ENCODE measurements at places on chromosomes 2 and 18.

GRCh38 chr2:236353594-236353942, 89.4 kb upstream of the ASB18 start:
- DNase-seq = no peak

- DNase-seq = no peak
Observed at GRCh38 chr2:148615381-148615841, 29.1 kb upstream of the EPC2 start.

GRCh38 chr18:2486426-2486825, 84.9 kb downstream of the METTL4 start:
- peak; percentile 74 for DNase-seq

DNA sequence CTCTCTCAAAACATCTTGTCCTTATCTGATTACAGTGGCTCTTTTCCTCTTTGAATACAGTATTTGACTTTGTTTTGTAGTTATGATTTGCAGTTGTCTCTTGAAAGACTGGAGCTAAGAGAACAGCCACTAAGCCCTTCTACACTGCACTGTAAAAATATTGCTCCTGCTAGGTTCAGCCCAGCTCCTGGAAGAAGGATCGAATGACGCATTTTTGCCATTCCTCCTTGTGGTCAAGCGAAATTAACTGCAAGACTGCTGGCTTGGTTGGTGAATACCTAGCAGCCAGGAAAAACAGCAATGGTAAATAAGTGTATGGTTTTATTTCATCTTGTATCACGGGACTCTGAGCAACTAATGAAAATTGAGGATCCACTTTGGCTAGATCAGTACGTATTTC, 407.8 kb upstream of the CDH2 start:
- DNase-seq = peak; percentile 93

- DNase-seq = no peak
Observed at GRCh38 chr2:36541891-36542595, 55.9 kb downstream of the FEZ2 start.

- no peak for DNase-seq
Observed at GRCh38 chr2:28377195-28377816, 15.4 kb upstream of the FOSL2 start.

GRCh38 chr18:74477771-74478170, 18.4 kb upstream of the CNDP2 start:
- DNase-seq = no peak

DNA sequence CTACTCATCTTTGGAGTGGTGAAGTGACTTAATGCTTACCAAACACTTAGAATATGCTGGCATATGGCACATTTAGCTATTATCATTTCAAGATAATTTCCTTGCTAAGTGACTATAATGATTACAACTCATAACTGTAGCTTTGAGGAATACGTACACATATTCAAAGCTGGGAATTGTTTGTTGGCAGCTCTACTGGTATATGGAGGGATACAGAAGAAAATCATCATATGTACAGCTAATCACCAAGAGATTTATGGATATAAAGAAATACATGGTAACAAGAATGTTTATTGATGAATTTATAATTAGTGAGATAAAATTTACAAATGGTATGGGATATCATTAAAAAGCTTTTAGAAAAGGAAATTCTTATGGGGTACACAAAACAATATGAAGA, 207.2 kb downstream of the GALNT13 start:
- no peak for DNase-seq

- DNase-seq = no peak
Observed at GRCh38 chr2:96156011-96156820, 11.0 kb upstream of the DUSP2 start.

DNA sequence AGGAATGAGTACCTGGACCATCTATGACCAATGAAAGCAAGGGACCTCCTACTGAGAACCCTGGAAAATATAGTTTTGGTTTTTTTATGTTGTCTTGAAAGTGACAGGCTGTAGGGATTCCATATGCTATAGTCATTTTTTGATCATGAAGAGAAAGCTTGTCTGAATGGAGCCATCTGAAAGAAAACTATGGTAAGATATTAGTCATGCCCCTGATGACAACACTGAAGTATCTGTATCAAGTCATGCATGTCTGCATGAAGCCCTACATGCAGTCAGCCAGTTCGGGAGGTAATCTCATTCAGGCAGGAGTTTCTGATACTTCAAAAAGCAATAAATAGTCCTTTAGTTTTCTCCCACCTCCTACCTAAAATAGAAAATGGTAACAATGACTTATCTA, 1042.0 kb downstream of the DPP10 start:
- no peak for DNase-seq

DNA sequence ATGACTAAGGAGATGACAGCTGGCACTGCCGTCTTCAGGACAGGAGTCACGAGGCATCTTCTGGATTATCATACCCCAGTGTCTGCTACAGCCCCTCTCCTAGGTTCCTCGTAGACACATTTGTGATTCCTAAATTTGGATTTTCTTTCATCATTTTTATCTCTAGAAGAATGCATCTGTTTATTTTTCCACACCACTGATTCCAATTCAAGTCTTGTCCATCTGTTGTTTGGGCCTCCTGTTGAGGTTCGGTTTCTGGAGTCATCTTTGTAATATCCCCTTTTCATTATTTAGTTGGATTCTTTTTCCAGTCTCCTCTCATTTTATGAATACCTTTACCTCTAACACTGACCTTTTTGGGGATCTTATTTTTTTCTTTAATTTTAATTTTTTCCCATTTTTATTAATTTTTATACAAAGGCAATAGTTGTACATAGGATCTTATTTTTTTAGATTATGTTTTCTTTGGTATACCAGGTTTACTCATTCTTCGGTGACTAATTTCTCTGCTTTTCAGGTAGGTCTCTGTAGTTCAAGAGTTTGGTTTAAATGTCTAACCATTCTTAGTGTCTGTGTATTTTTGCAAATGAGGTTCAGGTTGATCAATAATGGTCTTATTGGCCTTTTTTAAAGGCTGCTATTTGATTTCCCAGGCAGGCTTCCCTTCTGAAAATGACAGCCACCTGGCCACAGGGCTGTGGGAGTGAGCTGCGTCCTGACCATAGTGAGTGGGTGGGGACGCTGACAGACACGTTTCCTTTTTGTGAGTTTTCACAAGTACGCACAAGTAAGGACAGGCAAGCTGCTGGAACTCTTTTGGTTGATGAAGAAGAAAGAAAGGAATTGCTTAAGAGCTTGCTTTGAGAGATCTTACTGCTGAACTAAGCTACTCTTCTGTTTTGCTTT, 34.5 kb downstream of the FARP2 start:
- DNase-seq = no peak

DNA sequence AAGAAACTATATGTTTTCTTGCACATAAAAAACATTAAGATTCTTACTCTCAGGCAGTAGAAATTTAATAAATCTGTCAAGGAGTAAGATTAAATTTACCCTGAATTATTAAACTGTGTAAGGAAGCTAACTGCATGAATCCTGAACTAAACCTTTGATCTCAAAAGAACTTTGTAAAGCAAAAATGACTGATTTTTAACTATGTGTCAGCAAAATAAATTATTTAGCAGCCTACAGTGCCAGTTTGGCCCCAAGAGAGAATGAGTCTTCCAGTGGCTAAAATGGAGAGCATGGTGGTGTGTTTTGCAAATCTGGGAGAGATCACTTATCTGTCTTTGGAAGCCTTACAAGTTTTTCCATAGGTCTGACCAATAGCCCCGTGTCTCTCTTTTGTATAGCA, 190.7 kb downstream of the THSD7B start:
- no peak for DNase-seq

- no peak for DNase-seq
Observed at GRCh38 chr18:8262221-8262620, 347.0 kb upstream of the RAB12 start.

DNA sequence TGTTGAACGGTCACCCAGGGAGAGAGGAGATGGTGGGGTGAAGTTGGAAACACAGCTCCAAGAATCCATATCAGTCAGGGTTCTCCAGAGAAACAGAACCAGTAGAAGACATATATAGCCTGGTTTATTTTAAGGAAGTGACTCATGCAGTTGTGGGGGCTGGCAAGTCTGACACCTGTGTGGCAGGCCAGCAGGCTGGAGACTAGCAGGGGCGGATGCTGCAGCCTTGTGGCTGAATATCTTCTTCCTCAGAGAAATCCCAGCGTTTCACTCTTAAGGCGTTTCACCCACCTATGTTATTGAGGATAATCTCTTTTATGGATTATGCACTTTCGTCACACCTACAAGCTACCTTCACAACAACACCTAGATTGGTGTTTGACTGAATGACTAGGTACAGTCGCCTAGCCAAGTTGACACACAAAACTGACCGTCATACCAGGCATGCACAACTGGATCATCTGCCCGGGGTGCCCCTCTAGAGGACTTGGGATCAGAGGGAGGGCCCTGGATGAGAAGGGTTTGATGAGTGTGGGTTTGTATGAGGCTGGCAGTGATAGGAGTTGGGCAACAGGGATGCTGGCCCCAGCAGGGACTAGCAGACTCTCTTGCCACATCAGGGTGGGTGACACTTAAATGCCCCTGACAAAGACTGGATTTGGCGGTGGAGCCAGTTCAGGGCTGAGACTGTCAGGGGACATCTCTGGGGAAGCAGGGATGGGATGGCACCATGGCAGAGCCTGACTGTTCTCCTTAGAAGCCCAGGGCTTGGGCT, 23.4 kb downstream of the MROH2A start:
- peak; percentile 69 for DNase-seq

DNA sequence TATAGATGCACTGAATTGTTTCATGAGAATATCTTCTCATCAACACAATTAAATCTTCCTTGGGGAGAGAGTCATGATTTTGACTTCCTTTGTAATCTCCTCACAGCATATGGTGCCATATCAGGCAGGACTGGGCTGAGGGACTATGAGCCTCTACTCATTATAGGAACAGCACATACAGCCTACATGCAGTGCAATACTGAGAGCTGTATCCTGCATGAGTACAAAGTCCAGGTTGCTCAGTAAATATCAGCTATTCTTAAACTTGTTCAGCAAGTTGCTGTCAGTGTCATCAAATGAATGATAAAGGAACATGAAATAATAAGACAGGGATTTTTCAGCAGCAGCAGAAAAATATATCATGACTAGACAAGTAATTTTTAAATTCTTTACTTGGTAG, 10.8 kb downstream of the DLGAP1 start:
- DNase-seq = no peak

DNA sequence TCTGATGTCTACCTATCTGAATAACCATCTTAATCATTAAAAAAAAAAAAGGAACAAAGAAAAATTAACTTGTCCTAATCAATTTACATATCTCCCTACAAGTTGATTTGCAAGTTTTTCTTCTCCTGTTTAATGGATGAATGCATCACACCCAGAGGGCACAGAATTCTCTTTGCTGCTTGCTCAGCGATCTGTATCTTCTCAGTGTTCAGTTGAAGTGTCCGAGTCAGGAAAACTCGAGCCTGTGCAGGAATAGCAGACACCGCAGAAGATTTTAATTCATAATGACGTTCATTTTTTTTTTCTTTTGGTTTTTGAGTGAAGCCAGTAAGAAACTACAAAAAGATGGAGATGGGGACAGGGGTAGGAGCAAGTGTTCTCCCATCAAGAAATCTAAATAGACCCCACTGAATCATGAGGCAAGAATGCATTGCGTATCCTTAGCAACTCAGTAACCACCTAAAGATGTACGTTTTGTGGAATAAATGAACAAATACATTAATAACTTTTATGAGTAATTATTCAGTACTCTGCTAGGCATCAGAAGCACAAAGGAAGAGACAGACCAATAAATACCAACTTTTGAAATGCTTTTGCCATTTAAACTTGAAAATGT, 675.5 kb downstream of the LRP1B start:
- DNase-seq = no peak

DNA sequence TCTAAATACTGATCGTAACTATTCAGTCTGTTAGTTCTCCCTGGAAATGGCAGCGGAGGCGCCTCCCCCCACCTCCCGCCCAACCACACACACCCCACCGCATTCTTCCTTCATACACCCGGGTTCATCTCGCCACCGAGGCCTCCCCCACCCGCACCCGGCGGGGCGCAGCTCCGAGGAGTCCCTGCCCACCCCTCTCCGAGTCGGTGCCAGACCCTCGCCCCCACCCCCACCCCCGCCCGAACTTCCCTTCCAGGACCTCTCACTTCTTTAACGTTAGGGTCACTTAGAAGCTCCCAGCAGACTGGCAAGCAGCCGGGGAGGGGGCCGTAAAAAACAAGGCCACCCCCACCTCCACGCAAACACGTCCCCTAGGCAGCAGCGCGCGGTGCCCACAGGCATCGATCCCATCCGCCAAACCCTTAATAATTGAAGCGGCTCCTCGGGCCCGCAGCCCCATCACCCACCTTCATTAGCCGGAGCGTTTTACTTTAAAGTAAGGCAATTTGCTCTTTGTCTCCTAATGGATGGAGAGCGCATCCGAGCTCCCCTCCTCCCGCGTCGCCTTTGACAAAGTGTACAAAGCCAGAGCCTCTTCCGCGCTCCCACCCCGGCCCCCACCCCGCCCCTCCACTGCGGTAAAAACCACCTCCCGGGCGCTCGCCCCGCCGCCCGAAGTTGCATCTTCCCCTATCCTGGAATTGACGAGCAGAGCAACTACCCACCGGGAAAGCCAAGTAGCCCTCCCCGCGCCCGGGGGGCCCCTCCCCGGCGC, 624 bp downstream of the ZNF516 start:
- peak; percentile 19 for DNase-seq

DNA sequence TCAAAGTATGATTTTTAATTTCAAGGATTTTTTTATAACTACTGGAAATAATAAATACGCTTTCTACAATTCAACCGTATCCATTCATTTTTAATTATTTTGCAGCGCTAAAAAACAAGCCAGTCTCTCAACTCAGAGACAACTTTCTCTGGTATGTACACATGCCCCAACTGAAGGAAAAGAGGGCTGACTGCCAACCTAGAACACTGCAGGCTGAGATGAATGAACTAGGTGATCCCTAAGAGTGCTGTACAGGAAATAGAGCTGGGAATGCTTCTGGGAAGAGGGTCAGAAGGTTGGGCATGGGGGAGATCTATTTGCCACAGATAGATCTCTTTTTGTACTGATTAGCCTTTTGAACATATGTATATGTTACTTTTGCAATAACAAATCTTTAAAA, 460.1 kb downstream of the NR4A2 start:
- no peak for DNase-seq

- no peak for DNase-seq
Observed at GRCh38 chr2:186033541-186033940, 294.9 kb downstream of the FSIP2 start.

DNA sequence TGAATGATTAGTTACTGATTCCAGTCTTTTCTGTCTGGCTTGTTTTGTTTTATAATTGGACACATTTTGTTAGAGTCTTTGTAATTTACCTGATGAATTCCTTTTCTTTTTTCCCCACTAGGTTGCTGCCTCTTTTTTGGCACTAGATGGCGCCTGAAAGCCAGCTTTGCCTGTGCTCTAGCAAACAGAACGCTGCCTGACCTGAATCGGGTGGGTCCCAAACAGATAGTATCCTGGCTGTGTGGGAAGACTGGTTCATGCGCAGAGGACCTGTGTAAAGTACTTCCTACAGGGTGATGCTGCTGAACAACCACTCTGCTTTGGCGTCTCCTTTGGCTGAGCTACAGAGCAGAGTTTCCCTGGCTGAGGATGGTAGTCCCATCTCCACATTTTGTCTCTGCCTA, 288.2 kb downstream of the IKZF2 start:
- peak; percentile 31 for DNase-seq

- no peak for DNase-seq
Observed at GRCh38 chr2:225064928-225065327, 22.7 kb upstream of the DOCK10 start.

- DNase-seq = no peak
Observed at GRCh38 chr2:238599549-238600505, 173.1 kb downstream of the ASB1 start.

- peak; percentile 18 for DNase-seq
Observed at GRCh38 chr2:25115902-25116301, 52.5 kb downstream of the POMC start.

GRCh38 chr2:237546876-237547395, 19.4 kb upstream of the PRLH start:
- no peak for DNase-seq
